Small intestine (tissue), 16 donors: ENCODE measurements at places on chromosomes 3 and 15. TPM values are rescaled to one million over a fixed set of nuclear protein-coding genes. Genes with fewer than 3 reads are reported as not detected.

DNA sequence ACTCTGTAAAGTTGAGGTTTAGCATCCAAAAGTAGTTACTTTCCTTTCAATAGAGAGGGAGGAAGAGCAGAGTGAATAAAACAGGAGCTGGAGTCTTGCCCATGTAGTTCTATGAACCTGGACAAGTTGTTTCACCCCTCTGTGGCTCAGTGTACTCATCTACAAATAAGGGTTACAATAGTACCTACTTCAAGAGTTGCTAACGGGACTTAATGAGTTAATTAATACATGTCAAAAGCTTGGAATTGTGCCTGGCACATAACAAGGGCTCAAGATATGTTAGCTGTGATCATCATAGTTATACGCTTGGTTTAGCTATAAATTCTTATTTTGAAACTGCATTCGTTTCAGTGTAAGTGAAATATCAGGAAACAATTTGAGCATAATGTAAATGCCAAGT lies 388.5 kb upstream of the THBS1 start:
- no peak for DNase-seq

Gene KLHDC8B
- 58.0 TPM for polyA plus RNA-seq

- no peak for DNase-seq
These were observed 218.8 kb downstream of the CLSTN2 start for GRCh38 chr3:140153736-140154135.

Gene ROPN1
- not detected for polyA plus RNA-seq

- DNase-seq, result peak; percentile 8
These were observed 21.9 kb downstream of the C3orf62 start for GRCh38 chr3:49255112-49255511.

Gene KNG1
- not detected for polyA plus RNA-seq

Gene SPSB4
- polyA plus RNA-seq, result not detected

GRCh38 chr3:35639254-35640186 lies at the start of gene ARPP21:
TSS of gene ARPP21 (plus strand) at chr3:35639525. CDS start at chr3:35681752, 42,227 bp downstream.
- DNase-seq, result peak; percentile 35

DNA sequence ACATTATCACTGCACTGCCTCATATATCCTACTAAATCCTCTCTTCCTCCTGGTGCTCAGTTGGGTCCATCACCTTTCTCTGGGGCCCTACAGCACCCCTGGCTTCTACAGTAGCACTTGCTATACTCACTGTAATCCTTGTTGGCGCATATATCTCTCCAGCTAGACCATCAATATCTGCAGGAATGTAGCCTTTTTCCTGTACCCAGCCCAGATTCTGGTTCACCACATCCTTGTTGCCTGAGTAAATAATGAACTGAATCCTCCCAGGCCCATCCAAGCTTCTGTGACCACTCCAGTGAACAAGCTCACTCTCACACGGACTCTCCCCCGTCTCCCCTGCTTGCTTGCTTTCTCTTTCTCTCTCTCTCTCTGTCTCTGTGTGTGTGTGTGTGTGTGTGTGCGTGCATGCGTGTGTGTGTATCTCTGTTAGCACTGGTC lies 62.5 kb upstream of the LIPC start:
- DNase-seq, result peak; percentile 43

Gene CCK
- polyA plus RNA-seq, result 44.9 TPM

Gene CLRN1
- 0.06 TPM for polyA plus RNA-seq

- DNase-seq, result peak; percentile 86
These were observed 28.8 kb downstream of the LYSMD4 start for GRCh38 chr15:99704444-99704838.

GRCh38 chr3:145209561-145209960 lies 951.4 kb downstream of the PLOD2 start:
- DNase-seq, result no peak

DNA sequence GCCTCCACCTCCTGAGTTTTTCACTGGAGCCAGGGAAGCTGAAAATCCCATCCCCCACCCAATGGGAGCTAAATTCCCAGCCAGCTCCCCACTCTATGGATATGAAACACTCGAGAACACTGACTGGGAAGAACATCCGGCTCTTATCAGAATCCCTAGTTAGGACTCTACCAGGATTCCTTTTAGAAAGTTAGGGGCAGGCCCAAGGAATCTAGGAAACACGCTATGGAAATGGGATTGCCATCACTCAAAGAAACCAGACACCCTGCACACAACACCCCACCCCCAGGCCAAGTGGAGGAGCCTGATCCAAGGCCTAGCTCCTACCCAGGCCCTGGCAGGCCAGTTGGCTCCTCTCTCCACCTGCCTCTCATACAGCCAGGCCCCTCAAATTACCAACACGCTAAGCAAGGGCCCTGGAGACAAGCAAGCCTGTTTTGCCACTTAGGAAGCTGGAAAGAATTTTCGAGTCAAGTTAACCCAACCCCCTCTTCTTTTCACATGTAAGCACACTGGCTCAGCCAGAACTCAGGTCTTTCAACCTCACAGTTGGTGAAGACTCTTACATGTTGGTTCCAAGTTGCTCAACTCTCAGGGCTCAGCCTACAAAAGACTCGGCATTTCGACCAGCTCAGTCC lies 75.5 kb downstream of the RBPMS2 start:
- no peak for DNase-seq

GRCh38 chr15:85889956-85890619 lies 95.4 kb upstream of the KLHL25 start:
- DNase-seq, result no peak

Gene OR5K2
- not detected for polyA plus RNA-seq

Gene ARPP21
- 0.74 TPM for polyA plus RNA-seq

Gene APPL1
- polyA plus RNA-seq, result 10.1 TPM

- peak; percentile 60 for DNase-seq
These were observed 281.9 kb upstream of the ONECUT1 start for GRCh38 chr15:53072077-53072476.

Gene RARB
- polyA plus RNA-seq, result 0.27 TPM

GRCh38 chr3:169171739-169172138 lies 491.8 kb downstream of the MECOM start:
- no peak for DNase-seq

DNA sequence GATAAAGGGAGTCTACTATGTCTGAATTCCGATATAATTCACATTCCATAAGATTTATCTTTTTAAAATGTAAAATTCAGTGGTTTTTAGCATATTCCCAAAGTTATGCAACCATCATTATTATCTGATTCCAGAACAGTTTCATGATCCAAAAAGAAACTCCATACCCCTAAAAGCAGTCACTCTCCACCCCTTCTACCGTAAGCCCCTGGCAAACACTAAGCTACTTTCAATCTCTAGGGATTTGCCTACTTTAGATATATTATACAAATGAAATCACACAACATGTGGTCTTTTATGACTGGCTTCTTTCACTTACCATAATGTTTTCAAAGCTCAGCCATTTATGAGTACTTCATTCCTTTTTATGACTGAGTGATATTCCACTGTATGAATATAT lies 65.6 kb downstream of the TMEM212 start:
- DNase-seq, result no peak

DNA sequence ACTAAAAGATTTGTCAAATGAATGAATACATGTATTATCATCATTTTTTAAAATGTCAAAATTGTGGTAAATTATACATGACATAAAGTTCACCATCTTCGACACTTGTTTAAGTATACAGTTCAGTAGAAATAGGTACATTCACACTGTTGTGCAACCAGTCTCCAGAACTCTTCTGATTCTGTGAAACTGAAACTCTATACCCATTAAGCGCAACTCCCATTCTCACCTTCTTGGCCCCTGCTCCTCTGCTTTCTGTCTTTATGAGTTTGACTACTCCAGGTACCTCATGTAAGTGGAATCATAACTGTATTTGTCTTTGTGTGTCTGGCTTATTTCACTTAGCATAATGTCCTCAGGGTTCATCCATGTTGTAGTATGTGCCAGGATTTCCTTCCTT lies 50.1 kb upstream of the KBTBD8 start:
- DNase-seq, result no peak

DNA sequence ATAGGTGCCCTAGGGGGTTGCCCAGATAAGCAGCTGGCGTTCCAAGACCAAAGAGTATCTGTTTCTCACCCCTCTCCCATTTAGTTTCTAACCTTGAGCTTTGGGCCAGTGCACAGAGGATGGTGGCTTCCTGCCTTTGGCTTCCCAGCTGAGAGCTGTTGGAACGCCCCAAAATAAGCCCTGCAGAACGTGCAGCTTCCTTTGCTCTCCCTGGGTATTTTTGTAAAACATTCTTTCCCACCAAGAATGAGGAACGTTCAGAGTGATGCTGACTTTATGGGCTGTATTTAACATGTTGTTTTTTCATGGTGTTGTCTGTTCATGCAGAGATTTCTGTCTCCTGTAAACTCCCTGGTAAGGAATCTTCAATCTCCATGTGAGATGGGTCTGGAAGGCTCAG lies 63.8 kb downstream of the LPP start:
- no peak for DNase-seq

Gene GANC
- 11.9 TPM for polyA plus RNA-seq

Gene PLCB2
- 11.4 TPM for polyA plus RNA-seq

DNA sequence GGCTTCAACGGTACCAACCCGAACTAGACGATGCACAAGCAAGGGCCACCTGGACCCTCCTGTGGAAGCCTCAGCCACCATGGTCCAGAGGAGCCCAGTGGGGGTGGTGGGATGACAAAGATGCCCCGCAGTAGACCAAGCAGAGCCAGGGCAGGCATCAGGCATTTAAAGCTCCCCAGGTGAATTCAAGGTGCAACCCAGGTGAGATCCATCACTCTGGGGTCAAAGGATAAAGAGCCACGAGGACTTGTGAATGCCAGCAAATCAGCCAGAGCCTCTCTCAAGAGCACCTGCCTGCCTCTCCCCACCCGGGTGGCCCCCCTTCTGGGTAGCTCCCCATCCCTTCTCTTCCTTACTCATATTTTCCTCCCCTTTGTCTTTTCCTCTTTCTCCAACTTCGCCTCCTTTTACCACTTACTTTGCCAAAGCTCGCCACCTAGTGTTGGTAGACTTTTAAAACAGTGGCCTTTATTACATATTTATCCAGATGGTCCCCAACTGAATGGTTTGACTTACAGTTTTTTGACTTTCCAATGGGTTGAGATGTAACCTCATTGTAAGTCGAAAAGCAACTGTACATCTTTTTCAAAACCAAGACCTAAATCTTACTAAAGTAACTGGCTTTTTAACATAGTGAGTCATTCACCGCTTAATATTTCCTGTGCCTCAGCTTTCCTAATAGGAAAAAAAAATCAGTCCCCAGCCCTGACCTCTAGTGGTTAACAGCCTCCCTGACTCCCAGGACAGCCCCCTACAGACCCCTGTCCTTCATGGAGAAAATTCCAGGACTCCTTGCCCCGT lies 18.8 kb downstream of the PLA2G4F start:
- no peak for DNase-seq

Gene HTR3E
- 2.7 TPM for polyA plus RNA-seq

- no peak for DNase-seq
These were observed 241.6 kb upstream of the COL8A1 start for GRCh38 chr3:99396651-99397275.

DNA sequence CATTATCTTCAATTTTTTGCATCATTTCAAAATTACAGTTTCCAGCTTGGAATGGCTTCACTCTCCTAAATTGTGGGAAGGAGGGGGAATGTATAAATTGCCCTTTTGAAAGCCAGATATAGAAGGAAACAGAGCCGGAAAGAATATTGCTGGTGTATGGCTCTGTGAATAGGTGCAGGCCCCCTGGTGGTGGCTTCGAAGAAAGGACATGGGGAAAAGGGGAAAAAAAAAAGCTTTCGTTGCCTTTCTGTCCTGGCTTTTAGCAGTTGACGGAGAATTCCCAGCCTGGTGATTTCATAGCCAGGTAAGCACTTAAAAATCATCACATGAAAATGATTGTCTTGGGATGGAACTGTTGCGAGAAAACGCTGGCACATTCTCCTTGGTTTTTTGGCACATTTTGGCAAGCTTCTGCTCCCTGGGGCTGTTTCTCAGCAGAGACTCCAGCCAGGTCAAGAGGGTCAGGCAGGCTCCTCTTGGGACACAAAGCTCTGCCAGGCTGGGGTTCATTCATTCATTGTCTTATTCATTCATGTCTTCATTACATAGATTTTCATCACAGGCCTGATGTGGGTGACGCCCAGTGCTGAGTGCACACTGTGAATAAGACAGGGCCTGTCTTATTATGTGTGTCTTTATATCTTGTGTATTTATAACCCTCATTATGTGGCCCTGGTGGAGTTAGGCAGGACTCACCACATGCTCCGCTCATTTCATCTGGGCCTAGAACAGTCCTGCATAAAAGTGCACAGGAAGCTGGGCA lies 300.0 kb upstream of the TPM1 start:
- DNase-seq, result peak; percentile 55

Gene NR1I2
- polyA plus RNA-seq, result 85.7 TPM

- no peak for DNase-seq
These were observed 16.2 kb downstream of the CEP19 start for GRCh38 chr3:196695849-196696226.

- no peak for DNase-seq
These were observed 60.9 kb upstream of the MAGI1 start for GRCh38 chr3:66099541-66100065.

DNA sequence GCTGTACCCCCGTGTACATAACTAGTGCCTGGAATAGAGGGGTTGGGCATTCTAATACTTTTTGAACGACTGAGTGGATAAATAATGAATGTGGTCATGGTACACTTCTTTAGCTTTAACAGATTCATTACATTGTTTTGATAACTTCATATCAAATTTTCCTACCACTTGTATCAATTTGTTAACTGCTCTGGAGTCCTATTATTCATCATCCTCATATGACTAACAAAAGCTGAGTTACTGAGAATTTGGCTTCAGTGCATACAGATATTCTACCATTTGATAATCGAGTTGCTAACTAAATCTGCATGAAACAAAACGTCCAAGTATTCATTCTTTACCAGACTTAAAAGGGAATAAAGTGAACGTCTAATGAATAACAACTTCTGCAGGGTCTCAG lies 31.7 kb downstream of the FRMD5 start:
- no peak for DNase-seq

Gene SYNM
- polyA plus RNA-seq, result 18.1 TPM

Gene SPINK8
- not detected for polyA plus RNA-seq

DNA sequence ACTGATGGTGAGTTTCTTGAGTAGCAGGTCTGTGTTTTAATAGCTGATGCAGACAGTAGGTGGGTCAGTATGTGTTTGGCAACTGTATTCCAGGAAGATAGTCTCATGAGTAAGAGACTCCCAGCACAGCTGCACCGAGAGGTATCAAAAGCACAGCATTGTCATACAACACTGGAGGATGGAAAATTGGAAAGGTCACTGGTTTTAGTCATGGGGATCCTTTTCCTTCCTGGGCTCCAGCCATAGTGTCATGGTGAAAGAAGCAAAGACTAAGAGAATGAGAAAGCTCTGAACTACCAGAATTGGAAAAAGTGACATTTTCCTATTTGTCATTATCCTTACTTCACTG lies 61.5 kb downstream of the P3H2 start:
- no peak for DNase-seq

- no peak for DNase-seq
These were observed 131.7 kb downstream of the RYR3 start for GRCh38 chr15:33442449-33442848.

DNA sequence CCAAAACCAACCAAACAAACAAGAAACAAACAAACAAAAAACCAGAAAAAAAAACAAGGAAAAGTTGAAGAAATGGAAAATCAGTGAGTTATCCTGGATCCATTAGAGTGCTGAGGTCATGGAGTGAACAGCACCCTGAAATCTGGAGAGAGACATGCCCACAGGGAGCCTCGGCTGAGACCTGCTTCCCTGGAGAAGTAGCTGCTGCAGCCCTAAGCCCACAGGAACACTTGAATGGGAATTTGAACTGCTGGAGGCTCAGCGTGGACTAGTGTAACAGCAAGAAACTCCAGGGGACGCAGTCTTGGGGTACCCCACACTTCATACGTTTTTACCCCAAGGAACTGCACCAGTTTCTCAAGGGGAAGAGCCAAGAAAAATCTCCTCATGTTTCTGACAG lies 144.1 kb upstream of the UBE3A start:
- DNase-seq, result no peak

- DNase-seq, result no peak
These were observed 3.4 kb downstream of the FAH start for GRCh38 chr15:80156176-80156720.

- DNase-seq, result no peak
These were observed 309.7 kb downstream of the SLC9A9 start for GRCh38 chr3:143538577-143538981.
